HCT116 (cell line): ENCODE measurements at places on chromosomes 7 and 10.
A peak's percentile ranks its signal among the peaks of the same experiment; 100 is the strongest.

- no peak for DNase-seq
These were observed 132.0 kb upstream of the AKR1E2 start for GRCh38 chr10:4693967-4694366.

GRCh38 chr10:86051586-86051985 is 315.0 kb downstream of the GRID1 start:
- DNase-seq, result no peak

- DNase-seq, result peak; percentile 26
These were observed 176.0 kb upstream of the MYO3A start for GRCh38 chr10:25758041-25758457.

- peak; percentile 34 for DNase-seq
These were observed 1.1 kb downstream of the CCDC126 start for GRCh38 chr7:23598296-23598695.

DNA sequence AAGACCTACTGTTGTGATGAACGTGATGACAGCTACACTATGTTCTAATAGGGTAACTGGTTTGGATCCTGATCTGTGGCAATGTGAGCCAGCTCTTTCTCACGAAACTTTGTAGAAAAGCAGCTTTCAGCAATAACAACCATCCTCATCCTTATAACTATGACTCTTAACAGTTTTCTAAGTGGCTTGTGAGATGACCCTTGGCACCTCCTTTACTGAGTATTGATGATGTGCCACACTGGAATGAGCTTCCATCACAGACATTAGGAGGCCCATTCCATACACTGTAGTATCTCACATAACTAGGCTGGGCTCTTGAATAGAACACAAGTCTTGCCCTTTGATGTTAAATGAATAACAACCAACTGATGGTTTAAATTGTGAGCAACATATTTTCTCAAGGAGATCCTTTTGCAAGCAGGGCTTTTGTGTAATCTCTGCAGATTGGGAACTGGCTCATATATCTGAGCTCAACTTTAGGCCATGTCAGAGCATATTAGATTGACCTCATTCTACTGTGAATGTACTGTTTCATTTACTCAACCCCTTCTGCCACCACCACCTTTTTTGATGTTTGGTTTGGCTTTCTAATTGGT is 46.4 kb downstream of the MYPN start:
- no peak for DNase-seq

- no peak for DNase-seq
These were observed 101.7 kb upstream of the SLC26A5 start for GRCh38 chr7:103547451-103548284.

DNA sequence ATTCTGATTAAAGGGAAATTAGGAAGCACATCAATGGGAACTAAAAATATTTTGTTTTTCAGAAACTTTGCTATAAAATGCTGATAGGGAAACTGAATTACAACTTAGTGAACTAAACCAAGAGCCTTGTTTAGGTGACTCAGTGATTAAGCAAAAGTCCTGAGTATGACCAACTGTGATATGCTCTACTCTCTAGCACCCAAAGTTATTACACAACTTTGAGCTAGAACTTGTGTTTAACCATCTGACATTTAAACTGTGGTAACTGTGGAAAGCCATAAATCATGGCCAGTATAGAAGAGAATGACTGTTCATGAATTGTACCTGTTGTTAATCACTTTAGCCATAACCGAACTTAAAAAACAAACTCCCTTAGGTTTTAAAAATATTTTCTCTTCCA is 127.4 kb downstream of the ZNF365 start:
- DNase-seq, result no peak

DNA sequence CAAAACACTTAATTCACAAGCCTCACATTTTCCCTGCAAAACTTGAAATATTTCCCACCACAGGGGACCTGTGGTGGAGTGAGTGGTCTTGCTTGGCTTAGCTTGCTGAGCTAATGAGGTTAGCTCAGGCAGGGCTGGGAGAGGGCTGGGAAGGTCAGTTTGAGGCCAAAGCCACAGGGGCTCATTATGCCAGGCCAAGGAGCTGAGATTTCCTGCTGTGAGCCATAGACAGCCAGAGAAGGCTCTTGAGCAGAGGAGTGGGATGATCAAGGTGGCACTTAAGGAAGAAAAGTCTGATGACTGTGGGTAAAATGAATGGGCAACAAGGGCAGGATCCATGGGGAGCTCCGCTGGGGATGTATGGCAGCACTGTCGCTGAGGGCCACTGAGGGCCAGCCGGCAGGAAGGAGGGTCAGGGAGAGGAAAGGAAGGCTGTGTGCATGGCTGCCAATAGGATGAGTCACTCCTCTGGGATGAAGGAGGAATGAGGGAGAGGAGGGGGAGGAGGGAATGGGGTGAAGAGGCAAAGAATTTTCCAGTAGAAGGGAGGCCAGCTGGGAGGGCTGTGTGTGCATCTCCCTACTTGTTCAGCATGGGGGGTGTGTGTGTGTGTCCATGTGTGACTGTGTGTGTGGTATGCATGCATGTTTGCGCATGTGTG is 18.7 kb upstream of the ZNF488 start:
- peak; percentile 73 for DNase-seq

DNA sequence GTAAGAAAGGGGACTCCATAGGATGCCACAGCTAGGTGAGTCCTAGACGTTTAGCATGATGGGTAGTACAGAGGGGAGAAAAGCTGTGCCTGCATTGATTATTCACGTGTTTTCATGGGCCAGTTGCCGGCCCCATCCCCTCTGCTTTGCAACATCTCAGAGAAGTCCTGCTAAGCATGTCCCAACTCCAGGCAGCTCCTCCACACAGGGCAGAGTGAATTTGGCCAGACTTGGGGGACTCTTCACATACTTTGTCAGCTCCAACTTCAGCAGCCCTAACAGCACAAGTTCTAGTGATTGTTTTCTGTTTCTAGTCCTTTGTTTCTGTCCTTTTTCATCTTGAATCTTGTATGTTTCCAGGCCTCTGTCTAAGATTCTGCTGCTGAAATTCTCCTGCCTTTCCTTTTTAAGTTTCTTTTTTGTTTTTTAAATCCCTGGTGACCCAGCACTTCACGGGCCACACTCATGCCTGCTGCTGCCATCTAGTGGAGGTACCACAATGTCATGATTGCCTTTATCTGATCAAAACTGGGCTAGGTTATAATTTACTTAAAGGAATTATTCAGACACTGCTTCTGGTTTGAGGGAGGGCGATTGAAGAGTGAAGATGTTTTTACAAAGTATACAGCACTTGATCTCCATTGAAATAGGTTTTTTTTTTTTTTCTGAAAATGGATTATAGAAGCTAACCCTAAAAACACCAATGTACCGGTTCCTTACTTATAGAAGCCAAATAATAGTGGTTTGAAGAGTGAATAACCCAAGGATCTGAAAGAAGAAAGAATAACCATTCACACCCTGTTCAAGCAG is 276.9 kb downstream of the CSTF2T start:
- DNase-seq, result peak; percentile 16

DNA sequence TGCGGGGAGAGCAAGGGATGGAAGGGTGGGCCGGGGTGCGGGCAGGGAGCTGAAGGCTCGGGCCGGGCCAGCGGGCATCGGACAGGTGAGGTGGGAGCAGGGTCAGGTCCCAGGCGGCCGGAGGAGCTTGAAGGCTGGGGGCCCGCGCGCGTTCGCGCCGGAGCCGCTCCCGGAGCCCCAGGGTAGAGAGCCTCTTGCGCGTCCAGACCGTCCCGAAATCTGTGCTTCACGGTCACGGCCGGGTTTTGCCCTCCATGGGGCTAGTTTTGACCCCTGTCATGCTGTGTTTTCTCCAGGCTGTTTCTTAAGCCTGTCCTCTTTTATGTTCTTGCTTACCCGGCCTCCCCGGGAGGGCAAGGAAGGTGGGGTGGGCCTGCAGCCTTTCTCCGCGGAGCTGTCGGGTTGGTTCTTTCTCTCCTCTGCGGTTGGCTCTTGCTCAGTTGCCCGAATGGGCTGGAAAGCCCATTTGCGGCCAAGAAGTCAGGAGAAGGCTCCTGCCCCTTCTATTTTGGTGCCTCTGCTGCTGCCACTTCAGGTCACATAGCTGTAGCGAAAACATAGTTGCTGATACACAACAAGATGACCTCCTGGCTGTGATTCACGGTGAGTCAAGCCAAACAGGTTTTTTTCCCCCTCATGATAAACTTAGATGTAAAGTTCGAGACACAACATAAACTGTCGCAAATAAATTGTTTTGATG is 650 bp downstream of the UBE2D1 start:
- peak; percentile 27 for DNase-seq

DNA sequence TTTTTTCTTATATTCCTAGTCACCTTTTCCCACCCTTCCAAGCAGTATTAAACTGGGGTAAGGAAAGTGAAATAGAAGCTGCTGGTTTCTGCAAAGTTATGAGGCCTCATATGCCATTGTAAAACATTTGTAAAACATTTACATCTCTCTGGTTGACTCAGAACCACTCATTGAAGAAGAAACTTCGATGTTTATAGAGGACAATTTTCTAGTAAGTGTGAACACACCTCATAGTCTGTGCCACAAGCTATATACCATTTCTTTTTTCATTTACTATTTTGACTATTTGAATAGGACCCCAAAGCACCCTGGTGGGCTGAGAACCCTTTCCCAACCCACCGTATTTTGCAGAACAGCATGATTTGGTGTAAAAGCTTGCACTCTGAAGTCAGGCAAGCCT is 12.9 kb upstream of the ITGB1 start:
- DNase-seq, result no peak

GRCh38 chr10:103921750-103922195 is 3.8 kb upstream of the STN1 start:
- DNase-seq, result peak; percentile 44

DNA sequence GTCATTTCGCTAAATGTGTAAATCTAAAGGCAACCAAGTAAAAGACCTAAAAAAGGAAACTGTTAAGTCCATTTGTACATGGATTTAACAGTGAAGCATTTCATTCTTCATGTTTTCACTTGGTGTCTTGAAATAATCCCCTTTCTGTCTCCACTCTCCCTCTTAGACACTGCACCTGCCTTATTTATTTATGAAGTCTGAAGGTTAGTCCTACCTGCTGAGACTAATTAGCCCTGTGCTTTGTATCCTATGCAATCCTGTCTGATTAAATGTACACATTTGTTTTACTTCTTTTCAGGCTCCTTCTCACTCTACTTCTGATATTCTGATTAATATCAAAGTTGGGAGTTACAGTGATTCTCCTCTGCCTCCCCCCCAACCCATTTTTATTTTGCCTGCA is 1.9 kb upstream of the TCF7L2 start:
- DNase-seq, result no peak

GRCh38 chr7:116834815-116835504 is 27.4 kb upstream of the CAPZA2 start:
- no peak for DNase-seq

DNA sequence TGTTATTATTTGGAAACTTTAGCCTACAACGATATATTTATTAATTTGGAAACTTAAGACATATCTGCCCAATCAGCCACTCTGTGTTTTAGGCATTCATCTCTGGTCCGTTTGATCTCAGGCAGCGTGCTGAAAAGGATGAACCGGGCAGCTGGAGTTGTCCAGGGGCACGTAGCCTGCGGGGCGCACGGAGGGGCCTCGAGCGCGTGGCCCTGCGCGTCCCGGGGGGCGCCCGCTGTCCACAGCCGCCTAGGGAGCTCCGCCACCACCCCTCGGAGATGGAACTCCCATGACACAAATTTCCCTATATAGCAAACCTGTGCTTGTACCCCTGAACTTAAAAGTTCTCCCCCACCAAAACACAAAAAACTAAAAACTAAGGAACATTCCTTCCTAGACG is 24.3 kb upstream of the MKI67 start:
- no peak for DNase-seq

DNA sequence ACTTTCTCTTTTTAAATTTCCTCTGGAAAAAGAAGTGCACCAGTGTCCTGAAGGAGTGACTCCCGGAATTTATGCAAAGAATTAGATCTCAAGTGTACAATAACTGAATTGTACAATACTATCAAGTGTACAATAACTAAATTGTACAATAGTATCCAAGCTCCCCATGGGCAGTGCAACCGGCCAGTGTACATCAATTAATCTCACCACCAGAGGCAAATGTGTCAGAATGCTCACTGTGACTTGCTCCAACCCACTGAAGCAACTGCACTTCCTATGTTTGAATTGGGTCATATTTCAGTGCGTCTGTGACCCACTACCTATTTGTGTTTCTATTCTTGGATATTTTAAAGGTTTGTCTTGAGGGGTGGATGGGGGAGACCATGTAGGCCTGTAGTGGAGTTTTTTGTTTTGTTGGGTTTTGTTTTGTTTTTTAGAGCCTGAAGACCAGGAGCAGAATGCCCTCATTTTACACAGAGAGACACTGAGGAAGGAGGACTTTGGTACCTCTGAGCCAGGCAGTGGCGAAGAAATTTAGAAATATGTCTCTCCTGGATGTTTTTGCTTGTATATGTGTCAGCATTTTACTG is 78.5 kb upstream of the CTTNBP2 start:
- no peak for DNase-seq

DNA sequence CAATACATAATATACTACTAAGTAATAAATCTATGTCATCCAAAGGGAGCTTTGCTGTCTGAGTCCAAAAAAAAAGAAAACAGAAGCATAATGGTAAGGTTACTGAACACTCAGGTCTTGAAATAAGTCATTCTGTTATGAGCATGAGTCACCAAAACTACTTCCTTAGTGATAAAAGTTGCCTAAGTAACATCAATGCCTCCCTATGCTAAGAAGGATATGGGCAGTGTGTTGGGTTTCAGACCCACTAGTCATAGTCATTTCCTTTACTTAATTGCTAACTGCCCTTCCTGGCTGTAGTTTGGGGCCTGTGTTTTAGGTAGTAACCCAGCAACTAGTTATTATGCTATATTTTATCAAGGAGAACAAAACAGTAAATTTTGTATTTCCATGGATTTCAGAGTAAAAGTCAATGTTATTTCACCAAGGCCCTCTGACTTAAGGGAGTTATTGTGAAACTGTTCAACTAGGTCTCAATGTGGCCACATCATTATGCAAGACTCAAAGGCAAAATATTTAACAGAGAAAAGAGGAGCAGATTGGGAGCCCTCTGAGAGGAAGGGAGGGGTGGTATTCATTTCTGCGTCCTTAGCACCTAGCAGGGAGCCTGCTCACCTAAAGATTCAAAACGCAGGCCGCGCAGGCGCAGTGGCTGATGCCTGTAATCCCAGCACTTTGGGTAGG is 11.7 kb upstream of the VIM start:
- peak; percentile 93 for DNase-seq

DNA sequence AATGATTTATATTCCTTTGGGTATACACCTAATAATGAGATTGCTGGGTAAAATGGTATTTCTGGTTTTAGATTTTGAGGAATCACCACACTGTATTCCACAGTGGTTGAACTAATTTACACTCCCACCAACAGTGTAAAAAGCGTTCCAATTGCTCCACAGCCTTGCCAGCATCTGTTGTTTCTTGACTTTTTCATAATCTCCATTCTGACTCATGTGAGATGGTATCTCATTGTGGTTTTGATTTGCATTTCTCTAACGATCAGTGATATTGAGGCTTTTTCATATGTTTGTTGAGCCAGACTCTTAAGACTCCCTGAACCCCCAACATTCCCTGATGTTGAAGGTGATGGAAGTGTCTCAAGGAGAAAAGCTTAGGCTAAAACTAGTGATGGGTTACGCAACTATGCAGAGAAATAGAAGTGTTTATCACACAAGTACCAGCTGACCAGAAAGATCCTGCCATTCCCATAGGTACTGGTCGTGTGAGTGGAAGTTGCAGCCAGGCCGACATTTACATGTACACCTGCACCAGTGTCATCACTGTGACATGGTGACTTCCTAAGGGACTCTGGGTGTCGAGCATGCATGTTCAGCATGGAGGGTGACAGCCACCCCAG is 711.2 kb upstream of the NRP1 start:
- no peak for DNase-seq

- no peak for DNase-seq
These were observed 126.5 kb downstream of the SLIT1 start for GRCh38 chr10:97059006-97059871.
